Stimulated activated CD8-positive, alpha-beta memory T cell treated with anti-CD3 and anti-CD28 coated beads, Interleukin-15, amount 100 ng/mL, for 24 hours (primary cell): ENCODE measurements at places on chromosomes 1 and 21.

DNA sequence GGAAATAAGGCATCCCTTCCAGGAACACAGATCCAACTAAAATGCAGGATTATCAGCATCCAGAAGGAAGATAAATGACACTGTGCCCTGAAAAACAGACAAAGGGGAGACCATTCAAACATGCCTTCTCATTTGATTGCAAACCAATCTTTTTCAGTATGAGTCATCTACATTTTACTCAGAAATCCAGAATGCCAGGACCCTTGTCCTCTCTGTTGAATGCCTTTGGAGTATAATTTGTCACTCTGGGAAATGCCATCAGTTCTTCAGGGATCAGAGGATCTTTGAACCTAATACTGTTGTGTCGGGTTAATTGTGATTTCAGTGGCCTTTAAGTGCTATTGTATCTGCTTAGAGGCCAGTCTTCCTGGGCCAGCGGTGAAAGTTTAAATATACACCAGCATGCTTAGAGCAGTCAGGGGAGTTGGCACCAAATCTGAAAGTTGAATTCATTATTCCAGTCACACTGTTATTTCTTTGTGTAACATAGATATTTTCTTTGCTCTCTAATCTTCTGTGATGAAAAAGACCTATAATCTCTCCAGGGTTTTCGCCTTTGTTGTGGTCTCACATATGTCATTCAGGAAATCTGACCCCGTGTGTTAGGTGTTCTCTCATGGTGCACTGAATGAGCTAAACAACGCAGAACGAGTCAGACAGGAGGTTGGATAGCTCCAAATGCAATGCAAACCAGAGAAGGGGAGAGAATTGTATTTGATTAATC, 364.8 kb upstream of the SGIP1 start:
- DNase-seq, result no peak

DNA sequence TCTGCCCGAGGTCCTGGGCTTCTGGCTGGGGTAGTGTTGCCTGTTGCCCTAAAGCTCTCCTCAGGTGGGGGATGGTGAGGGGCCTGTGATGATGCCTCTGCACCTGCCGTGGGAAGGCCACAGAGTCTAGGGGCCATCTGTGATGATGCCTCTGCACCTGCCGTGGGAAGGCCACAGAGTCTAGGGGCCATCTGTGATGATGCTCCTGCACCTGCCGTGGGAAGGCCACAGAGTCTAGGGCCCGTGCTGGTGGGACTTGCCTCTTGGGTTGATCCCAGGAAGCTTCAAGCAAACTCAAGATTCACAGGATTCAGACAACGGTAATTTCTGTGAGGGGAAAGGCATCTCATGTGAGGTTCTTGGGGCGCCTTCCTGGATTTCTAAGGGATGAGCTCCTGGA, 17.3 kb downstream of the SPSB1 start:
- no peak for DNase-seq

DNA sequence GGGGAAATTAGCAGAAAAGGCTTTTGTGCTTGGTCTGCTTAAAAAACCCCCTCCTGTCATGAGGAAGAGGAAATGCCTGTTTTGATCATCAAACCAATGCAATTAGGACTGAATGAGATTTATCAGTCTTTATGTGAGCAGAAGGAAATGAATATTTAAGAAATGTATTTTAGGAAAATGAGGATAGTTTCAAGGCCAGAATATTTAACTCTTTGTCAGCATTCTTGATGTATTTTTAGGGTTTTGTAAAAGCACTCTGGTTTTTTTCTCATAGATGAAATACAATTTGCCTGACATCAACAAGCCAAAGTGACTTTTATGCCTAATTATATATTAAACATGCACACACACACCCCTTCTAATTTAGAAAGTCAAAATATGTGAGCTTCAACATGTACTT, 213.8 kb downstream of the GRIK1 start:
- DNase-seq, result no peak

DNA sequence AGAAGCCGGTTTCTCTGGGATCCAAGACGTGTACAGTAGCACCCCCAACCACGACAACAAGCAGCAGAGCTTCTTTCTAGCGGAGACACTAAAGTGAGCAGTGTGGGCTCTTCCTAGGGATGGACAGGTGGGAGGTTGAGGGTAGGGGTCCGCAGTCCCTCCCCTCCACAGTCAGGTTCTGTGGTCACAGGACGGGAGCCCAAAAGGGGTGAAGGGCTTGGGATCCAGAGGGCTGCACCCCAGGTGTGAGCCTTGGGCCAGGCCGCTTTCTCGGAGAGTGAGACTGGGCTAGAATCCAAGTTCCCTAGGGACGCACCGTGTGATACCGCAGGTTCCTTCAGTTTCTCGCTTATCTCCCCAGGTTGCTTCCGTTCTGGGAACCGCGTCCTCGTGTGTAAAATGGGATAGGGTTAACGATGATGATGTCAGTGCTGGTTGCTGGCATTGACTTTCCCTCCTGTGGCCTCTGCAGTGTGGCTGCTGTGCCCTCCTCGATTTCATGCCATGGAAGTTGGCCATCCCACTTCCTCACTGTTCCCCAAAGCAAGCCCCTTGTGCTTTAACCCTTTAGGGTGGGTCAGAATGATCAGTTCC, 17.3 kb upstream of the SELENON start:
- no peak for DNase-seq

GRCh38 chr1:100461222-100461621, 76.7 kb upstream of the GPR88 start:
- DNase-seq, result no peak

DNA sequence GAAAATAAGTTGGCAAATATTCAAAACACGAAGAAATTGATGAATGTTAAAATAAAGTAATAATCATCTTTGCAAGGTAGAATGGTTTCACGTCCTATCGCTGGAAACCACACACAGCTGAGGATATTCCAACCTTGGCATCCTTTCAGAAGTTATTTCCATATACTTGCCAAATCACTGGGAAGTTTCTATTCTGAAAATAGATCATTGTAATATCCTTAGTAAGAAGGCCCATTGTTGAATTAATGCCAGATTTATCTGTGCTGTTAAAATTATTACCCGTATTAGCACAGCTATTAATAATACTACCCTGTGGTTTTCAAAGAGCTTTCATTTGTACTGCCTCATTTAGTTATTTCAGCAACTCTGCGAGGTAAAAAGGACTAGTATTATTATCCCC, 81.1 kb downstream of the OLFM3 start:
- no peak for DNase-seq

GRCh38 chr21:36968414-36968813, 1.9 kb upstream of the HLCS start:
- no peak for DNase-seq

DNA sequence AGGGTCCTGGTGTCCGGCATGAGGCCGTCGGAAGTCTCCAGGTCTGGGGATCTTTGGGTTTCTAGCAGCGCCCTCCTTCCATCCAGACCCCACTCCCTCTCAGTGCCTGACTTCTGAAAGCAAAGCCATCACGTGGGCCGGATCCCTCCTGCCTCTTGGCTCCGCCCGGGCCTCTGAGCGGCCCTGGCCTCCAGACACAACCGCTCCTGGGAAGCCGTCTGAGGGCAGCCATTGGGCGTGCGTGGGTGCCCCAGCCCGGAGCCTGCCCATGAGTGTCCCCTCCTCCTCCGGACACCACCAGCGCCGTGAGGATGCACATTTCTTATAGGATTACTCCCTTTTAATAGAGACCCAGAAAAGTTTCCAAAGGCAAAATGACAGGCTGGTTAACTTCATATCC, 137.0 kb upstream of the ARHGEF16 start:
- no peak for DNase-seq

DNA sequence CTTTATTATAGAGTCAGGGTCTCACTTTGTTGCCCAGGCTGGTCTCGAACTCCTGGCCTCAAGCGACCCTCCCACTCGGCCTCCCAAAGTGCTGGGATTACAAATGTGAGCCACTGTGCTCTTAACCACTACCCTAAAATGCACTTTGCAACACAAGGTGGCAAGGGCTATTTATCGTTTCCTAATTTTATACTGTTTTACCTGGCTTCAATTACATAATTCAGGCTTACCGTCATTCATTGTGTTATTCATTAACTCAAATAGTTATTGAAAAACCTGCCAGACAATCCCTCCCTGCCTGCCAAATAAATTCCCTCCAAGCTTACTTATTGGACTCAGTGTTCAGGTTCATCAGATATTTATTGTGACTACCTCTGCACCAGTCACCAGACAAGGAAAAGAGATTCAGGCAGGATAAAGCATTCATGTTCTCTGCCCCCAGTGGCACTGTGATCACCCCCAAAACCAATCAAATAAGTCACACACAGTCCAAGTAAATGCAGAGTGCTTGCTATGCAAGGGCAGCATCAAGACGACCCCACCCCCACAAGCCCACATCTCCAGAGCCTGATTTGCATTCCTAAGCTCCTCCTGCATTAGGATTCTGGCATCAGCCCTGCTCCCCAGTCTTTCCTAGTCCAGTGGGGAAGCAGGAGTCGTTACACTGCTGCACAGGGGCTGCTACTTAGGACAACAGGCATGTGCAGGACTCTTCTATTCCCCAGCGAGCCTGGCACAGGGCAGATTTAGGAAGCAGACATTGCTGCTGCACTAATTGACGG, 8.1 kb downstream of the PAQR7 start:
- no peak for DNase-seq

GRCh38 chr21:44800971-44801467, 601 bp downstream of the UBE2G2 start:
- DNase-seq, result no peak

- DNase-seq, result no peak
Observed at GRCh38 chr1:54095546-54096226, 42.3 kb downstream of the TCEANC2 start.

GRCh38 chr1:54086754-54087153, 33.3 kb downstream of the TCEANC2 start:
- DNase-seq, result no peak

DNA sequence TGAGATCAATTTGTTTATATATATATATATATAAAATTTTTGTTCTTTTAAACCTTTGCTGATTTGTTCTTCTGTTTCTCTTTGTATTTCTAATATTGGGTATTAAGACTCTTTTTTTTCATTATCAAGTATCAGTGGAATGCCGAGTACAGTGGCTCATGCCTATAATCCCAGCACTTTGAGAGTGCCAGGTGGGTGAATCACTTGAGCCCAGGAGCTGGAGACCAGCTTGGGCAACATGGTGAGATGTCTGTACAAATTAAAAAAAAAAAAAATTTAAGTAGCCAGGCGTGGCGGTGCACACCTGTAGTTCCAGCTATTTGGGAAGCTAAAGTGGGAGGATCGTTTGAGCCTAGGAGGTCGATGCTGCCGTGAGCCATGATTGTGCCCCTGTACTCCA, 67.1 kb downstream of the MAST2 start:
- DNase-seq, result no peak

DNA sequence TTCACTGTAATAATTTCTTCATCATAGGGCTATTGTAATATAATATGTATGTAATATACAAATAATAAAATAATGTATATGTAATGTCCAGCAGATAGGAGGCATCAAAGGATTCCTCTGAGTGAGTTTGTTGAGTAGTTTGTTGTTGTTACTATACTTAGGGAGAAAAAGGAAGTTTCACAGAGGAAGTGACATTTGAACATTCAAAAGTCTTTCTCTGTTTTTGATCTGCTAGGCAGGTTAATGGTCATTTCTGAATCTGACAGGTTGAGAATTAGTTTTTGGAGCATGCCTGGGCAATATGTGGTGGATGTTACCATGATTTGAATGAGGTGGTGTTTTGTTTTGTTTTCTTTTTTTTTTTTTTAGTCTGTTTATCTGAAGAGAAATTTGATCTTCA, 102.1 kb downstream of the NRDC start:
- DNase-seq, result no peak

DNA sequence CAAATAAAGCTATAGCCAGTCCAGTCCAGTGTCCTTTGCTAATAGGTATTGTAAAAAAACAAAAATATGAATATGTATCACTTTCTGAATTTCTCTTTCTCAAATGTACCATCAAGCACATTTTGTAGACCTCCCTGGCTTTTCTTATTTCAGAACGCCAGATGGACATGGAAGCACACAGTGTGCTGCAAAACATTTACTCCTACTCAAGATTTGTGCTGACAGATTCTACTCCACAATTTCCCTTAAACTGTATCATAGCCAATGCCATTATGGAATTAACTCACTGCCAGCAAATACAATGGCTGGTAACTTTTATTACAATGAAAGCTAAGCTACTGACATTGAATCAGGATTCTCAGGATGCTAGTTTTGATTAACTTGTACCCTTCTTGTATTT, 30.8 kb upstream of the PLPPR4 start:
- no peak for DNase-seq

DNA sequence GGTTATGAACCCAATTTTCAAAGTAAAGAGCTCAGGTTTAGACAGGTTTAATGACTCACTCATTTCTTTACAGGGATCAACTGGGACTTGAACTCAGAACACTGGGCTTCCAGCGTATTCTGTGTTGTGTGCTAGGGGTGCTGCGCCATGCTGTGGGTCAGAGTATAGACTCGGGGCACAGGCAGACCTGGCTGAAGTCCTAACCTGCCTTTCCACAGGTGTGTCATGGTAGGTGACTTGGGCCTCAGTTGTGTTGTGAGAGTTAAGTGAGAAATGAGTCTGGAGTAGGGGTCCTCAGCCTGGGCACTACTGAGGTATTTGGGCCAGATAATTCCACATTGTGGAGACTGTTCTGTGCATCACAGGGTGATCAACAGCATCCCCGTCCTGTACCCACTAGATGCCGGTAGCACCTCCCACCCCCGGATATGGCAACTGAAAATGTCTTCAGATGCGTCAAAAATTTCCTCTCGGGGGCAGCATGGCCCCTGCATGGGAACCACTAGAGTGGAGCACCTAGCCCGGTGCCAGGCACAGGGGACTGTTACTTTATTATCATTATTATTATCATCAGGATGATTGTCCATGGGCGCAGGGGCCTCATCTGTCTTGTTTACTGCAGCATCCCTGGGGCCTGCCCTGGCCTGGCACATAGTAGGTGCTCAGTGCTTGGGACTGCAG, 575.5 kb downstream of the PTPRU start:
- DNase-seq, result no peak

GRCh38 chr1:55192093-55192492, 23.1 kb downstream of the USP24 start:
- DNase-seq, result no peak

DNA sequence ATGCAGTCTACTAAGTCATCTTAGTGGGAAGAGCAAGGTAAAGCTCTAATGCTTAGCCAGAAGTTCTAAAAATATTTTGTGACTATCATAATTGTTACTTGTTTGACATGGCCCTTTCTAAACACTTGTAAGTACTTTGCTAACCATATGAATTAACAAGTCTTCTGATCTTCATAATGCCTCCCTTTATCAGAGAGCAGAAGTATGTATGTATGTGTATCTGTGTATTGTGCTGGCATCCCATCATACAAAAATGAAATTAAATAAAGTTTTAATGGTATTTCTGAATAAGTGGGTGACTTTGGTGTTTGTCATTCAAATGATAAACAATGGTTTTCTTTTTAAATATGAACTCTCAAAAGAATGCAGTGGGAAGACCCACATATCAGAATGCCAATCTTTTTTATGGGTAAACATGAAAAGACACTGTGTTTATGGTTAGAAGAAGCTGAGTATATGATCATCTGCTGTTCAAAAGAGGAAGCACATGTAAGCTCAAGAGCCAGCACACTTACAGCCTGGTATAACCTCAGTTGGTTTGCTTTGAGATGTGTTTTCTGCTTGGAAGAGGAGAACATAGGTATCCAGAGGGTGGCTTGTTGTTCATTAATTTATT, 159.6 kb downstream of the CLEC20A start:
- DNase-seq, result no peak
